ENCODE measurements at places on chromosomes 3 and 15.
A peak's percentile ranks its signal among the peaks of the same experiment; 100 is the strongest.

GRCh38 chr3:184259878-184260723, 1.3 kb downstream of the CAMK2N2 start:
- DNase-seq: peak; percentile 45

- DNase-seq: no peak
These were observed 38.6 kb downstream of the ATP1B3 start for GRCh38 chr3:141915016-141915415.

GRCh38 chr3:105235785-105236184, 130.9 kb upstream of the ALCAM start:
- no peak for DNase-seq

GRCh38 chr3:155076888-155077287, 3.2 kb upstream of the MME start:
- DNase-seq: no peak

DNA sequence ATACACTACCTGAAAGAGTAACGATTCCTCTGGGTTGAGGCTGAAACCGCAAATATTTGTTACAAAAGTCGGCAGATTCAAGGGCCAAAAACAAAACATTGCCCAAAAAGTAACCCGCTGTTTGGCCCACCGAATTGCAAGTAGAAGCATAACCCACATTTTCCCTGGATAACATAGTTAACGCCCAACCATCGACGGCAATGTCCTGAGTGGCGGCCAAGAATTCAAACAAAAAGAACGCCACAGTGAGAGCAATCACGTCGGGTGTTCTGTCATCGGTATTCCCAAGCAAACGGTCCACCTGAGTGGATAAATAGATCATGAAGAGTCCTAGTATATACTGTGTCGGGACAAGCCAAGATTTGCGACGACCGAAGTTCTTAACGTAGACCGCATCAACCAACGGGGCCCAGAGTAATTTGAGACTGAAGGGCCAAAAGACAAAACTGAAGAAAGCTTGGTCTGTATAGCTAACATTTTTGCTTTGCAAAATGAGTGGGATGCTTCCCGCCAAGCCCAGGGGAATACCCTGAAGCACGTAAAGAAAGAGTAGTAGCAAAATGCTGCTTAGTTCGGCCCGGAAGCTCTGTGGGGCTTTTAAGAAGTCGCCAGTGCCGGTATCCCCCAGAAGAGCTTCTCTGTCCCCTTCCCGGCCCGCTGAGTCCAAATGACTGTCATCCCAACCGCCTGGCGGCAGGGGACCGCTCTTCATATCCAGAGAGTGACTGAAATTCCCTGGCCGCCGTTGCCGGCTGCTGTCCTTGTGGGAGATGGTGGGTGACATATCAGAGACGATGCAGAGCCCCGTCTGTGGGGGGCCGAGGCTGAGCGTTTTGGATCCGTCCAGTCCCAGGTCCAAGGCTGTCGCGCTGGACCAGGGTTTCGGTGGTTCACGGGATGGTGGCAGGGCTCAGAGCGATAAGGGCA, 750 bp downstream of the SLC33A1 start:
- peak; percentile 60 for DNase-seq
